ENCODE measurements at places on chromosomes 3 and 15.
A peak's percentile ranks its signal among the peaks of the same experiment; 100 is the strongest.

- DNase-seq, result no peak
Observed at GRCh38 chr3:44495636-44496415, 18.4 kb upstream of the ZNF445 start.

GRCh38 chr15:72421484-72421883, 23.4 kb downstream of the TMEM202 start:
- no peak for DNase-seq

GRCh38 chr3:58351920-58352319, 19.2 kb downstream of the PXK start:
- no peak for DNase-seq

- DNase-seq, result no peak
Observed at GRCh38 chr15:28014623-28015200, 84.4 kb downstream of the OCA2 start.

- DNase-seq, result peak; percentile 81
Observed at GRCh38 chr3:73746623-73747022, 121.9 kb upstream of the PDZRN3 start.

GRCh38 chr15:47300596-47300995, 416.7 kb upstream of the SEMA6D start:
- DNase-seq, result no peak

- DNase-seq, result no peak
Observed at GRCh38 chr3:71865727-71866126, 80.8 kb upstream of the PROK2 start.

- DNase-seq, result no peak
Observed at GRCh38 chr3:173552526-173552925, 155.0 kb downstream of the NLGN1 start.

DNA sequence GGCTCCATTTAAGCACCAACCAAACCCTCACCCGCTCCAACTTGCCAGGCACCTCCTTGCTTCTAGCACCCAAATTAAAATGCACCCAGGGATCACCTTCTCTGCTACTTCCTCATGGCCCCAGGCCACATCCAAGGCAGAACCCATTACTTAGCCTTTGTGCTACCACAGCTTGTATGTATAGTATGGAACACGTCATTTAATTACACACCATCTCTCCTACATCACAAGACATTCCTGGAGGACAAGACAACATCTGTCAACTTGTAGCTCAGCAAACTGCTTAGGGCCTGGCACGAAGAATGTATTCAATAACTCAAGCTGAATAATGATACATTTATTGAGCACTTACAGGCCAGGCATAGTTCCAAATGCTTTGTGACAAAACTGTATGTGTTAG, 23.3 kb downstream of the ZDHHC3 start:
- no peak for DNase-seq

GRCh38 chr3:86743233-86743632, 247.7 kb downstream of the VGLL3 start:
- DNase-seq, result no peak

- no peak for DNase-seq
Observed at GRCh38 chr3:54432975-54433374, 310.6 kb downstream of the CACNA2D3 start.

- no peak for DNase-seq
Observed at GRCh38 chr3:183491923-183492848, 63.3 kb downstream of the KLHL6 start.

DNA sequence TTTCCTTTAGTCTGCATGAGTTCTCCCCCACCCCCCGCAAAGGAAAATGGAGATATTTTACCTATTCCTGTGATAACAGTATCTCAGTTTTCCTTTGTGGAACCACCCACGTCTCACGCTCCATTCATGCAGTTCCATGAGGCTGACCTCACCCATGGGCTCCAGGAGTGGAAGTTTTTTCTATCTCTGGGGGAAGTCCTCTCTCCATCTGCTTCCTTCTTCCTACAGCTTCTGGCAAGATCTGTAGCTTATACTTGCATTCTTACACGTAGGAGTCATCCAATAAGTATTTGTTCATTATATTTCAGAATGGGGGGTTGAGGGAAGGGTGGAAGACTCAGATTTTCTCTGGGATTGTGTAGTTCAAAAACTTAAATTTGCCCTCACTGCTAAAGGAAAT, 5.8 kb upstream of the GLCE start:
- no peak for DNase-seq

DNA sequence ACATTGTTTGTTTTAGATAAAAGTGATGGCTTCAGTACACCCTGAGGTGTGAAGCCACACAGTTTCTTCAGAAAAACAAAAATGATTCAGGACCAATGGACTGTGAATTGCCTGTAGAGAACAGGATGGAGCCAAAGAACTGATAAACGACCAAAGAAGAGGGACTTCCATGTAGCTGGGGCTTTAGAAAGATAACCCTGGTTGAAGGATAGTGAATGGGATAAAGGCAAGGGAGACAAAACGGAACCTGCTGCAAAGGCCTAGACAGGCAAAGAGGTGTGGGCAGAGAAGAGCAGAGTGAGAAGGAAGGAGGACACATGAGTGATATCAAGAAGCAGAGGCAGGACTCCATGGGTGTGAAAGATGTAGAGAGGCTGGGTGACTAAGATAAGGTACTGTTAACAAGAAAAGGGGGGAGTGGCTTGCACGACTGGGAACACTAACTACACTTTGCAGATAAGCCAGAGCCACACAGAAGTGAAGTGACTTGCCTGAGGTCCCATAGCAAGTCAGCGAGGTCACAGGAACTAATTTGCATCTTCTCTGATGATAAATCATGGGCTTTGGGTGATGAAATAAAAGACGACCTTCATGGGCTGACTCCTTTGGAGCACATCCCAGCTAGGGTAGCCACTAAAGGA, 44.3 kb downstream of the RAB6B start:
- DNase-seq, result no peak

- no peak for DNase-seq
Observed at GRCh38 chr15:100430411-100430810, 88.6 kb upstream of the ADAMTS17 start.

DNA sequence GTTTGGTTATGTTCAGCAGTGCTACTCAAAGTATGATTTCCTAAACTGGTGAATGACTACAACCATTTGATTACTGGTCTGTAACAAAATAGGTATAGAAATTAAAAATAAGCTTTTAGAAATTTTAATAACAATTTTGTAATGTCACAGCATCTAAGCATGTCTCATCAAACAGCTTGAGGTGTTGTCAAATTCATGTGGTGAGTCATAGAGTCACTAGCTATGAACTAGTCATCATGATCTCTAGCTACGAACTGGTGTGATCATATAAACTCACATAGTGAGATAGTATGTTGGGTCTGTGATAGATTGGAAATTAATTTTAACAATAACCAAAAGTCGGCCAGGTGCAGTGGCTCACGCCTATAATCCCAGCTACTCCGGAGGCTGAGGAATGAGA, 213.9 kb upstream of the RBMS3 start:
- no peak for DNase-seq

DNA sequence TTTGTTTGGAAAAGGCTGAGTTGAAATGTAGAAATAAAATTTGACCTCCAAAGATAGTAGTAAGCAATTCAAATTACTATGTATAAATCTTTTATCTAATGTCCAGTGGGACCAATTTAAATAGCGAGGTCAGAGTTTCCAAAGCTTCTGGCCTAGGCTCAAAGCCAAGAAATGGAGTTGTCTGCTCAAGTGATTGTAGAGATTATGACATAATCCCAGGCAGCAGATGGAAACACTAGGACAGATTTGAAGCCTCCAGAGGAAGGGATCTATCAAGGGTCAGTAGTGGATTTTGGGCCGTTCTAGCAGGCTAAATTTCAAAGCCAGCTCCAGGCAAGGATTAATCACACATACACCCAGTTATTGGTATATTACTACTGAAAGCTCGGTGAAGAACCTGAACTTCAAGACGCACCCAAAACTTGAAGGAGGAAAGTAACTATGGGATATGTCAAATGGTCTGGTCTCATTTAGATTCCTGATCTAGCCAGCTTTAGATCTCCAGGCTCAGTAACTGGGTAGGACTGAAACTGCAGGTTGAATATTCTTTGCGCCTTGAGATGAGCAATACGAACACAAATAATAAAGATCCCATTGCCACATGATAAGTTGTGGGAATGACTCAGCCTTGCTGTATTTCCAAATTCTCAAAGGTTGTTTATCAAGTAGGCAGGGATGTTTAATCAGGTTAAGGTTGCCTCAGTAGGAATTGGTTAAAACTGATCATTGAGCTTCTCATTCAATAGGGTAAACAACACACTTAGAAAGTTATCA, 30.9 kb upstream of the ARRDC4 start:
- DNase-seq, result no peak

DNA sequence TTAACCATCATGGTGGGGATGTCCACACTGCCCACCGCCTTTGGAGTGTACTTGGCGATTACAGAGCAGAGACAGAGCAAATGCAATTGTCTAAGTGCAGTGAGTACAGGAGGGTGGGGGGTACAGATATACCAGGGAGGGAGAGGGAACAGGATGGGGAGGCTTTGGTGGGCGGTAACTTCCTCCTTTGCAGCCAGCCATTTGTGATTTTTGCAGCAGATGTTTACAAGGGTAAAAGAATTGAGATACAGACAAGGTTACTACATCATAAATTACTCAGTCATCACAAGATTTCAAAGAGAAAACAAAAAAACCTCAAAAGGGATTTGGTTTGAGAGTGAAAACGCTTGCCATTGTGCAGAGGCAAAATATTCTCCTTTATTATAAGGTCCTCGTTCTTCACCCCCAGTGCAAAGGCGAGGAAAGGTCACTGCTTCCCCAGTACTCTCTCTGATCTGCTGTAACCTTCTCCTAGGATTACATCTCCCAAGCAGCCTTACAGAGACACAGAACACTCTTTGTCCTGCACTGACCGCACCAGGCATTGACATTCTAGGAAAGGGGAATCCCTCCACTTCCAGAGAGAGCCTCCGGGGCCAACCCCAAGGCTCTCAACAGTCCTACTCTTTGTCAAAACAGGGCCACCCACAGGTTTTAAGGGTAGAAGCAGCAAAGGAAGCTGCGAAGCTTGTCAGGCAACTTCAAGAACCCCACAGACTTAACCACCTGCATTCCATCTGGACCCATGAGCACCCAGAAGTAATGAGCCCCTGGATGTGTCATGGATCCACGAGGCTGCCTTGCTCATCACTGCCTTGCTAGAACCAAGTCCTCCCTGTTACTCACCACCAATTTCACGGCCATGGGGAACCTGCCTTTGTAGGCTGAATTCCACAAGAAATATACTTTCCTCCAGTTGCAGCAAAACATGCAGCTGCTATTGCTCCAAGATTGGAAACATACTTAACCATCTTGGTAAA, 117.3 kb downstream of the ADAMTS17 start:
- DNase-seq, result no peak

- DNase-seq, result no peak
Observed at GRCh38 chr15:38307861-38308641, 55.4 kb downstream of the SPRED1 start.

DNA sequence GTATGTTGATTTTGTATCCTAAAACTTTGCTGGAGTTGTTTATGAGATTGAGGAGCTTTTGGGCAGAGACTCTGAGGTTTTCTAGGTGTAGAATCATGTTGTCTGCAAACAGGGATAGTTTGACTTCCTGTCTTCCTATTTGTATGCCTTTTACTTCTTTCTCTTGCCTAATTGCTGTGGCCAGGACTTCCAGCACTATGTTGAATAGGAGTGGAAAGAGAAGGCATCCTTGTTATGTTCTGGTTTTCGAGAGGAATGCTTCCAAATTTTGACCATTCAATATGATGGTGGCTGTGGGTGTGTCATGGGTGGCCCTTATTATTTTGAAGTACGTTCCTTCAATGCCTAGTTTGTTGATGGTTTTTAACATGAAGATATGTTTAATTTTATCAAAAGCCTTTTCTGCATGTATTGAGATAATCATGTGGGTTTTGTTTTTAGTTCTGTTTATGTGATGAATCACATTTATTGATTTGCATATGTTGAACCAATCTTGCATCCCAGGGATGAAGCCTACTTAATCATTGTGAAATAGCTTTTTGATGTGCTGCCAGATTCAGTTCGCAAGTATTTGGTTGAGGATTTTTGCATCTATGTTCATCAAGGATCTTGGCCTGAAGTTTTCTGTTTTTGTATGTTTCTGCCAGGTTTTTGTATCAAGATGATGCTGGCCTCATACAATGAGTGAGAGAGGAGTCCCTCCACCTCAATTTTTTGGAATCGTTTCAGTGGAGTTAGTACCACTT, 188.1 kb downstream of the MINAR1 start:
- no peak for DNase-seq

DNA sequence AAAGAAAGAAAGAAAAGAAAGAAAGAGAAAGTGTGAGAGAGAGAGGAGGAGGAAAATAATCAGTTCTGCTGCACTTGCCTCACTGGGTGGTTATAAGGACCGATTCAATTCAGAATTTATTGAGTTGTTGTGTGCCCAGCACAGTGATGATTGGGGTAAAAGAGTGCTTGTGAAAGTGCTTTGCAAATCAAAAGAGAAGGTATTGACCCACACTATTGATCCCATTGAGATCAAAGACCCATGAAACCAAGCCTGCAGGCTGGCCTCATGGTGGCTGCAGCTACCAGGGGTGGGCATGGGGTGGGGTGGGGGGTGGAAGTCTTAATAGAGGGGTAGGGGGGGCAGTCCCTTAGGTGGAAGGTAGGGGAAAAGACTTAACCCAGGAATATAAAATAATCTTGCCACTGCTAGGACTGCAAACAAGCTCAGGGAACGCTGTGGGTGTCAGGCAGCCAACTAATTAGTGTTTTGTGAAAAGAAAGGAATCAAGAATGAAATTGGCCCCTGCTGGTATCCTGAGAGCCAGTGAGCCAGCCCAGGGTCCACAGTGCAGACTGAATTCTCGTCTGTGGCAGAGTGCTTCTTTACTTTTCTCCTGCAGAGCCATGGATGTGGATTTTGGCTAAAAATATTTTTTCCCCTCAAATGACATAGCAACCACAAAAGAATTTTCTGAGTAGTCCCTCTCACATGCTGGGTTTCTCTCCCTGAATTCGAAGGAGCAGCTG, 34.2 kb downstream of the CLEC3B start:
- DNase-seq, result no peak

DNA sequence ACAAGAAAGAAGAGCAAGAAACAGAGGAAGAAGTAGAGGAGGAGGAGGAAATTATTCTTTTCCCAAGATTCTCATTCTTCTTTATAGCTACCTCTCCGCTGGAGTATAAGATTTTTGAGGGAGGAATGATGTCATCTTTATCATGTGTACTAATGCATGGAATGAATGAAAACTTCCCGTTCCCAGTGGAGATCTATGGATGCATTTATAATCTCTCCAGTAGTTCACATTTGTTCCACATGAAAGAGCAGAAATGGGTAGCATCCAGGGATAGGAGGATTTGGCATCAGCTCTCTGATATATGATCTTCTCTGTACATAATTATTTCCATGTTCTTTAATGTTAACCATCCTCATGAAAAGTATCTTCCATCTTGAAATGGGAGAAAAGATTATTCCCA, 244.4 kb downstream of the ADAMTSL3 start:
- DNase-seq, result no peak

DNA sequence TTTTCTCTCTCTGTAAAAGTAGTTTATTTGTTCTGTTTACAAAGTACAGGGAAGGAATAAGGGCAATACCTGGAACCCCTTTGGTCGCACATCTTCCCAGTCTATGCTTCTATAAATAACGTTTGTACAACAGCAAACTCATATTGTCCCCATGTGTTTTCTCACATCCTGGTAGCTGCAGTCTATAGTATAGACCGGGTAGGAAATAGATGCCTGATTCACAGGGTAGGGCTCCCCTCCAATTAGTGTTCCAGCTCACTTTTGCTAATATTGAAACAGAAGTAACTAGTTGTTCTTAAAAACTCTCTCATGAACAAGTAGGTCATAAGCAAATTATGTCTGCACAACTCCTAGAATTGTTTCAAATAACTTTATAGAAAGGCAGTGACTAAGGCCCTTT, 17.7 kb downstream of the ATG7 start:
- DNase-seq, result no peak
